ENCODE measurements at places on chromosomes 11 and 22. TPM values are rescaled to one million over a fixed set of nuclear protein-coding genes. Genes with fewer than 3 reads are reported as not detected.

The FJX1 gene
- not detected for total RNA-seq

The KCTD17 gene
- 35.7 TPM for total RNA-seq

DNA sequence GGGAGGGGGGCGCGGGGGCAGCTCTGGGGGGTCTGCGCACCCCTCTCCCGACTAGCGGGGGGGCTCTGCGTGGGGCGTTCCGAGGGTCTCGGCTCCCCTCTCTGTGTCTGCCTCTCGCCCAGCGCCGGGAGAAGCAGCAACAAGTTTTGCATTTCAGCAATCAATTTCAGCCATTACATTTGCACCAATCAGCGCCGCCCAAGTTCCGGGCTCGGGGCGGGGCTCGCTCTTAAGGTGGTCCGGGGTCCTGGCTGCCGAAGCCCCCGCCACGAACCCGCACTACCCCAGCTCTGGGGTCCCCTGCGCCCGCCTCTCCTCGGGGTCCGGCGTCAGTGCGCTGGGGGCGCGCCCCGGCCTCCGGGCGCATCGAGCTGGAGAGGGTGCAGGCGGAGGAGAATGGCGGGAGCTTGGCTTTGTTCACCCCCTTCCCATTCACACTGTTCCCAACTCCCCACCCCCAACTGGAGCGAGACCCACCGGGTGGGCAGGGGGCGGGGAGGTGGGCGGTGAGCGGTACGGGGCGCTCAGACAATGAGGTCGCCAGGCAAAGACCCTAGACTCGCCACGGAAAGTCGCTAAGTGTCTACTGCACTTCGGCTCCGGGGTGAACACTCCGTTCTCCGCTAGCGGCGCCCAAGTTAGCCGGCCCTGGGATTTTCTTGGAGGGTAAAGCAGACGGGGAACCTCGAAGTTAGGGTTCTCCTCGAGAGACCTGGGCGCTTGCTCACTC is at the start of gene MN1:
TSS of gene MN1 (minus strand) at position 141 of the 730 bp plus-strand sequence. CDS start 1,213 bp downstream, outside the sequence.
- no peak for DNase-seq

DNA sequence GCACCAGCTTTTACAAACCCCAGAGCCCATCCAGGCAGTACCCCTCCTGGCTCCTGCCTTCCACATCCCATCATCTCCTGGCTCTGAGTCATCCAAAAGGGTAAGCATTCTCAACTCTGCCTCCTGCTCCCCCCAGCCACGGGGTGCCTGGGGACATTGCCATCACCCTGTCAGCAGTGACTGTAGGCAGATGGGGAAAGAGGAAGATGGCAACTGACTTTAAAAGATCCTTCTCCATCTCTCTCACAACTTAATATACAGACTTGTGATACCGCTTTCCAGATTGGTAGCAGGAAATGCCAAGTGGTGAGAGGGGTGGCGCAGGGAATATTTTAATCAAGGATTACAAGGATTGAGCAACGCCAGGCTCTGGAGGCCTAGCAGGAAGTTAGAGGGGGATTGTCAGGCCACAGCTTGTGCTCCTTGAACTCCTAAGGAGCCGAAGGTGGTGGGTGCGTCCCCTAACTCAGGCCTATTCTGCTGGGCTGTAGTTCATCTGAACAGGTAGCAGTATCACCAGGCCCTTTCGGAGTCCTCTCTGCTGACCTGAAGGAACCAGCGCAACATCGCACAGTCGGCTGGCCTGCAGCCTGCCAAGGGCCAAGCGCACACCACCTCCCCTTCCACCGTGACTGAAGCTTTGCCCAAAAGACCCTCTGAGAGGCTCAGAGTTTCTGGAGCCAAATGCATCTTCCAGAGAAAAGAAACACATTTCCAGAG is 83.3 kb downstream of the ZC3H12C start:
- no peak for DNase-seq

DNA sequence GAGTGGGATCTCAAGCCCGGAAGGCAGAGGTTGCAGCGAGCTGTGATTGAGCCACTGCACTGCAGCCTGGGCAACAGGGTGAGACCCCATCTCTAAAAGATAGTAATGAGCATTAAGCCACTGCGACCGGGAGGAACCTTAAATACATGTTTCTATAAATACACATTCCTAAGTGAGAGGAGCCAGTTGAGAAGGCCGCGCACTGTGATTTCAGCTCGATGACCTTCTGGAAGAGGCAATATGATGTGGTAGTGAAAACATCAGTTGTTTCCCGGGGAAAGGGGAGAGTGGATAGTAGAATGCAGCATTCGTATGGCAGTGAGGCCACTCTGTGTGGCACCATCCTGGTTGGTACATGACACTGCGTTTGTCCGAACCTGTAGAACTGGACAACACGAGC is 18.0 kb downstream of the PTDSS2 start:
- no peak for DNase-seq

GRCh38 chr11:125333354-125334073 is 162.6 kb downstream of the FEZ1 start:
- no peak for DNase-seq

The HEPN1 gene
- total RNA-seq: not detected

DNA sequence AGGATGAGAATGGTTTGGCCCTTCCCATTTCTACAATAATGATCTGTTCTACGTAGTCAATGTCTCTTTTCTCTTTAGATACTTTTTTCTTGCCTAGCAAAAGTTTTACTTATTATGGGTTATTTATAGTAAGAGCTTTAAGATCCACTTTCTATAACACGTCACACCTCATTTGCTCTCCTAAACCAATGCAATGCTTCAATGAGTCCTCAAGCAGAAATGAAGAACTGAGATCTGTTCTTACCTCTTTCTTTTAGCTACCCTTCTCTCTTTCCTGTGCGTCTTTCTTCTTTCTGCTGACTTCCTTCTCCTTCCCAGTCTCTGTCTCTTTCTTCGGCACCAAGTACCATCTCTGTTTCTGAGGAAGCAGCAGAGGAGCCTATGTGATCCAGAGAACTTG is 61.8 kb downstream of the SNX19 start:
- no peak for DNase-seq

GRCh38 chr11:133525976-133526375 is 6.3 kb downstream of the OPCML start:
- DNase-seq: no peak

DNA sequence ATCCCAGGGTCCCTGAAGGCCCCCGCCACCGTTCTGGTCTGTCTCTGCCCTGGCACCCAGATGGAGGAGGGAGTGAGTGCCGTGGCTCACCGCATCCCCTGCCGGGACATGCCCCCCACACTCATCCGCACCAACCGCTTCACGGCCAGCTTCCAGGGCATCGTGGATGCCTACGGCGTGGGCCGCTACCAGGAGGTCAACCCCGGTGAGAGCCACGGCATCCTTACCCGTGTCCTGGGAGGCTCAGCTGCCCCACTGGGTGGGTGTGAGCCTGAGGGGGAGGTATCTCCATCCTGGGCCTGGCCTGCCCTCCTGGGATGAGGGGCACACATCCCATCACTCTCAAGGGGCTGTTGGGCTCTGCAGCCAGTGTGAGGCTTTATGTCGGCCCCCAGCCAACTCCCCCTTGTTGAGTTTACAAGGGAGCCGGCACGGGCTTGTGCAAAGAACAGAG is 6.1 kb downstream of the TCIRG1 start:
- DNase-seq: no peak

The ANKK1 gene
- 0.49 TPM for total RNA-seq

GRCh38 chr22:49204599-49205482 is 622.8 kb downstream of the BRD1 start:
- no peak for DNase-seq

- DNase-seq: no peak
These were observed 1340.9 kb downstream of the TBC1D22A start for GRCh38 chr22:48103126-48103875.

- no peak for DNase-seq
These were observed 79.1 kb downstream of the RDX start for GRCh38 chr11:110217223-110217877.

DNA sequence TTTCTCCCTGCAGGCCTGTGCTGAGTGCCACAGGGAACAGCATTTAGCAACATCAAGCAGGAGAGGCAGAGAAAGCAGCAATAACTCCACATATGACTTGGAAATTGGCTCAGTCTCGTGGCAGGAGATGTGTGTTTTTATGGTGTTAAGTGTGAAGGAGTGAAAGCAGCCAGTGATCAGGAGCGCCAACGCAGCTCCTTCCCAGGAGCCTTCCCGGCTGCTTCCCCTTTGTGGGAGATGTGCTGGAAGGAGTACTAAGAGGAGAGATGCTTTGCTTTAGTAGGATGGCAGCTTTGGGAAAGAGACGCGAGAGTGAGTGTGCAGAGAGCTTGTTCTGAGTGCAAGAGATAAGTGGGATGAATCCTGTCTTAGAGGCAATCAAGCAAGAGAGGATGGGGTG is 54.7 kb upstream of the KIRREL3 start:
- no peak for DNase-seq

The KCNK4 gene
- total RNA-seq: 0.46 TPM

DNA sequence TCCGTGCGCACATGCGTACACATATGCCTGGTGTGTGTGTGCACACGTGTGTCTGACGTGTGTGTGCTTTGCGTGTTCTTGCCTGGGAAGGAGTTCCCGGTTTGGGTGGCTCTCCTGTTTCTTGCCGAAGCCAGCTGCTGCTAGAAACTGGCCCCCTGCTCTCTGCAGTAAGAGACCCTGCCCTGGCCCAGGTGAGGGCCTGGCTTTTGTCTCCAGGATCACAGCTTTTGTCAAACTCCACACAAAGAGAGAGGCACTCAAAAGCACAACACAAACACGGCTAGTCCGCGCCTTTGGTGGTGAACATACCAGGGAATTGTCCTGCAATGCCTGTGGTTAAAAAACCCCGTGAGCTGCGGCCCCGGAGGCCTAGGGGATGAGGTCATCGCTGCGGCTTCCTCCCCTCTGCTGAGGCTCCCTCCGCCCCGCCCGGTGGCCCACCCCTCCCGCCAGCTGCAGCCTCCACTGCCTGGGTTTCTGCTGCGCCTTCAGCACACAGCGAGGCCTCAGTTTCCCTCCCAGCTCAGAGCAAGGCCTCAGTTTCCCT is 88.9 kb downstream of the KCNQ1 start:
- DNase-seq: no peak

The C11orf91 gene
- total RNA-seq: not detected
